Lung (tissue), 17 donors: ENCODE measurements at places on chromosomes 4 and X.
A peak's percentile ranks its signal among the peaks of the same experiment; 100 is the strongest.

- DNase-seq = no peak
Observed at GRCh38 chr4:133943081-133943480, 258.5 kb downstream of the PABPC4L start.

DNA sequence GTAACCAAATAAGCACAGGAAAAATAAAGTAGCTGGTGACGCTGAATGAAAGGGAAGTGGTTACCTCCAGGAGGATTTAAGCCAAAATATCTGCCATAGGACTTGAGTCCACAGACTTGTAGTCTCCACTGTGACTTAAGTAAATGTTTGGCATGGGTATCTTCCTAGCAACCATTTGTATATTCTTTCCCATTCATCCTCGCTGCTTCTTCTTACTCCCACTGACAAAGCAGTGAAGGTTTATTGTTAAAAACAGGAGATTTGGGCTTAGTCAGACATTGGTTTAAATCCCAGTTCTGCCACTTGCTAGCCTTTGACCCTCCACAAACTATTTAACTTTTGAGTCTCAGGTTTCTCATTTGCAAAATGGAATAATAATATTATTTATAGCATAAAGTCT lies 22.3 kb downstream of the COL4A6 start:
- no peak for DNase-seq

- peak; percentile 4 for DNase-seq
Observed at GRCh38 chr4:68272380-68272779, 26.9 kb upstream of the TMPRSS11B start.

GRCh38 chrX:13599491-13599890 lies 30.1 kb downstream of the EGFL6 start:
- DNase-seq = no peak

DNA sequence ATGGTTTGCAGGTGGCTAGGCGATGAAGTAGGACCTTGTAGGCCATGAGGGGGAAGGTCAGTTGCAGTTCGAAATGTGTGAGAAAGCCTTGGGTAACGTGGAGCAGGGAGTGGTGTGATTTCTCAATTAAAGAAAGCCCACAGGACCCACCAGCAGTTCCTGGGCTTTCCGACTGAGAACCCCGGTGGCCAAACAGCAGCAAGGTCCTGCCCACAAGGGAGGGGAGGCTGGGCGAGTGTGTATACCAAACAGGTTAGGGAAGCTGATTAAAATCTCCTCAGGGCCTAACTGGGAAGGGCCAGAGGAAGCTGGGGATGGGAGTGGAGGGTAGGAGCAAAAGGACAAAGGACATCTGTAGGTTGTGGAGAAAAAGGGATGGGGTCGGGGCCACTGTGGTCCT lies 2.4 kb downstream of the ATP6AP1 start:
- DNase-seq = no peak

- no peak for DNase-seq
Observed at GRCh38 chr4:177255359-177255758, 54.3 kb upstream of the NEIL3 start.

GRCh38 chrX:12610079-12610478 lies 181.1 kb upstream of the PRPS2 start:
- DNase-seq = no peak

DNA sequence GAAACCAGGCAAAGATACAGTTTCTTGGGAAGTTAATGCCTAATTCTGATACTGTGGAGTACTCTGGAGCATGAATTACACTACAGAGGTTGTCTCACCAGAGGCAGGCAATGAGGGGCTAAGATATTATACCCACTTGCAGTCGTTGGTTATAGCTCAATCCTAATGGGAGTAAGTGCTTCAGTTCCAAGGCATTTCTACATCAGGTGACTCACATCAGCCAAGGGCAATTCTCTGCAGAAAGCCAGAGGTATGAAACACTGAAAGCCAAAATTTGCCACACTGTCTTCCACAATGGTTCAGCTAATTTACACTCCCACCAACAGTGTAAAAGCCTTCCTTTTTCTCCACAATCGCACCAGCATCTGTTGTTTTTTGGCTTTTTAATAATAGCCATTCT lies 174.0 kb upstream of the IL15 start:
- no peak for DNase-seq

- DNase-seq = no peak
Observed at GRCh38 chrX:18272222-18272621, 51.5 kb upstream of the BEND2 start.

DNA sequence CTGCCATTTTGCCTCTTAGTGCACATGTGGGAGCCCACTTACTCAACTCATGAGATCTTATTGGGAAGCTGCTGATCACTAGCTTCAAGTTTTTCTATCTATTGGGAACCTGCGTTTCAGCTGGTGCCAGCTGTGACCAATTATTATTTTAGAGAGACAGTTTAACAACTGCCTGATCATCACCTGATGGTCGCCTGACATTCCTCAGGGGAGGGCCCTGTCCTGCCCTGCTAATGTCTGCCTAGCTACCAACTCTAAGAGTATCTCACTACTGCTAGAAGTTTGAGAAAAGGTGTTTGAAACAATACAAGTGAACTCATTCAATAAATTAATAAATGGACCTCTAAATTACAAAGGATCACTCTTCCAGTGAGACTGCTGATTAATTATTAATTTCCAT lies 95.5 kb downstream of the PCDH7 start:
- DNase-seq = no peak

DNA sequence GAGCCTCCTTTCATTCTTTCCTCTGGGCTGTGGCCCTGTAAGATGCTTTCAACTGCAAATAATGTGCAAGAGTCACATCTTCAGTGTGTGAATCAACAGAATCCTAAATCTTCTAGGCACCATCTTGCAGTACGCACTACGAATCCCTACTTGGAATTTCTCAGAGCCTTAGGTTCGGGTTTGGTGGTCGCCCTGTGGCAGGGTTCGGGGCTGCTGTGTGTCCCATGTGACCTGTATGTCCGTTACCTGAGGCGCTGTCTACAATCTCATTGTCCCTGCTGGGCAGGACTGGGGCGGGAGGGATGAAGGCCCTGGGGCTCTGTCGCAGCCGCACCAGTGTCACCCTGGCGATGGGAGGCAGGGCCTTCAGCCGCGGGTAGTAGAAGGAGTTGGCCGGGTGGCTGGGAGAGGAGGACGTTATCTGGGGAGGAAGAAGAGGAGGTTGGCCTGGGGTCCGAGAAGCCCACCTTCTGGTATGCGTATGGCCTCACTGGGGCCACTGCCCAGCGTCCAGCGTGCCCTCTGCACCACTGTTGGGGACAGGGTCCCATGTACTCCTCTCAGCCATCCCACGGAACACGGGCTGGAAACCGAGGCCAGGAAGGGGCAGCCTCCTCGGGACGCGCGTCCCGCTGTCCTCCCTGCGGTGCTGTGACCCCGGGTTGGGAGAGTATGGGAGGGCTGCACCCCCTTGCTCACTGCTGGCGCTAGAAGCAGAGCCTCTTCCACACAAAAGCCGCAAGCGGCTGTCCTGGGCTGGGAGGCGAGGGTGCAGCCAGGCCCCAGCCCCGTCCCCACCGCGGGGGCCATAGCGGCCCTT lies 2.0 kb downstream of the SPON2 start:
- no peak for DNase-seq

- DNase-seq = no peak
Observed at GRCh38 chrX:120236687-120237479, 13.7 kb upstream of the ZBTB33 start.

GRCh38 chrX:46791927-46792809 lies 33.2 kb upstream of the SLC9A7 start:
- DNase-seq = peak; percentile 66

DNA sequence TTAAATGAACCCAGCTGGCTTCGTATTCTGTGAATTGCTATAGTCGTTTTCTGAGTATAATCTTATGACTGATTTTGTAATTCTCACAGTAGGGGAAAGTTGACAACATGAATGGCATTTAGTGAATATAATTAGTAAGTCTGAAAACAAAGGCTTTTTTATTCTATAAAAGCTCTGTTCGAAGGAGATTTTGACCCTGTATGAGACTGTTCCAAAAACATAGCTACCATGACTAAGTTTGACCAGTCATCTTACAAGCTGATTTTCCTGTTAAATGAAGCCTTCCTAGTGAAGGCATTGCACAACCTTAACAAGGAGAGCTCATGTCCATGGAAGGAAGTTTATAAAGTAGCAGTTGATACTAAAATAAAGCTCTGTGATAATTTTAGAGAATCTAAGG lies 242.3 kb downstream of the RPA4 start:
- DNase-seq = no peak

GRCh38 chrX:123851079-123851478 lies 8.8 kb upstream of the XIAP start:
- no peak for DNase-seq

GRCh38 chrX:65241059-65241721 lies 264.9 kb upstream of the ZC4H2 start:
- no peak for DNase-seq

- DNase-seq = peak; percentile 72
Observed at GRCh38 chrX:119118780-119119395, 8.7 kb downstream of the KIAA1210 start.

- no peak for DNase-seq
Observed at GRCh38 chr4:173243917-173244658, 75.5 kb downstream of the GALNT7 start.

DNA sequence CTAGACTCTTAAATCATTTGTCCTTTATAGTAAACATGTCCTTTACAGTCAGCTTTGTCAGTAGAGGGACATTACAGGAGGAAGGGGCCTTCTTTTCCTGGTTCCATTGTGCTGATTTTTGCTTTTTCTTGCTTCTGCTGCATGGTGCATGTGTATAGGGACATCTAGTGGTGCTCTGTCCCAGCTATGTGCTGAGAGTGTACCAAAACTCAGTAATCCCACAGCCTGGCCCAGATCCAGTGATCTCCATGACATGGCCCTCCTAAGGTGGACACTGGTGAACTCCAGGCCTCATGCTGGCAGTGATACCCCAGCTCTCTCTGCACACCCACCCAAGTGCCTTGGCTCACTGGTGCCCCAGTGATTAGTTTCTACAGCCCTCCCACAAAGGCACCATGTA lies 45.2 kb downstream of the MAGEB17 start:
- DNase-seq = no peak

- DNase-seq = no peak
Observed at GRCh38 chr4:138487670-138488069, 245.5 kb upstream of the SLC7A11 start.

GRCh38 chr4:7189475-7190277 lies 2.7 kb upstream of the SORCS2 start:
- no peak for DNase-seq

DNA sequence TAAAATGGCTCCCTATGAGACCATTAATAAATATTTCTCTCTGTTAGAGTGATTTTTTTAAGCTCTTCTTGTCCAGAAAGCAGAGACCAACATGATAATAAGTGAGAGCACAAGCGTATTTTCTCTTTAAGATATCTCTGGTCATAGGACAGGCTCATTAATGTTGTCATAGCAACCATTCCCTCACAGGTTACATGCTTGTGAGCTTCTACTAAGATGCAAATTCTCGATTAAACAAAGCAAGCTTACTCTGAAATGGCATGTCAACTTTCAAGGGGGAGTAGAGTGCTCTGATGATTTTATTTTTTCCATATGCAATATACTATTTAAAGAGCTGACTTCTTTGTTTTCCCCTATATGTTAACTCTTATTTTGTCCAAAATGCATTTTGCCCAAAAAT lies 487.2 kb upstream of the LCORL start:
- no peak for DNase-seq

DNA sequence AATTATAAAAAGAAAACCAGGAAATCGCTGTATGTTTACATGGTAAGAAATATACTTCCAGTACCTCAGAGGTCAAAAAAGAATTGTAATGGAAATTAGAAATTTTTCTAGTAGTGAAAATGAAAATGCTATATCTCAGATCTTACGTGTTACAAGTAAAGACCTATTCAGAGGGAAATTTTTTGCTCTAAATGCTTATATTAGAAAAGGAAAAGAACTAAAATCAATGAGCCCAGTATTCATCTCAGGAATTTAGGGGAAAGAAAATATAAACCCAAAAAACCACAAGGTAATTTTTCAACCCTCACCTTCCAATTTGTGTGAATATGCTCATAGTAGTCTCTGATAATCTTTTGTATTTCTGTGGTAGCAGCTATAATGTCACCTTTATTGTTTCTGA lies 145.6 kb downstream of the RAP1GDS1 start:
- DNase-seq = no peak

DNA sequence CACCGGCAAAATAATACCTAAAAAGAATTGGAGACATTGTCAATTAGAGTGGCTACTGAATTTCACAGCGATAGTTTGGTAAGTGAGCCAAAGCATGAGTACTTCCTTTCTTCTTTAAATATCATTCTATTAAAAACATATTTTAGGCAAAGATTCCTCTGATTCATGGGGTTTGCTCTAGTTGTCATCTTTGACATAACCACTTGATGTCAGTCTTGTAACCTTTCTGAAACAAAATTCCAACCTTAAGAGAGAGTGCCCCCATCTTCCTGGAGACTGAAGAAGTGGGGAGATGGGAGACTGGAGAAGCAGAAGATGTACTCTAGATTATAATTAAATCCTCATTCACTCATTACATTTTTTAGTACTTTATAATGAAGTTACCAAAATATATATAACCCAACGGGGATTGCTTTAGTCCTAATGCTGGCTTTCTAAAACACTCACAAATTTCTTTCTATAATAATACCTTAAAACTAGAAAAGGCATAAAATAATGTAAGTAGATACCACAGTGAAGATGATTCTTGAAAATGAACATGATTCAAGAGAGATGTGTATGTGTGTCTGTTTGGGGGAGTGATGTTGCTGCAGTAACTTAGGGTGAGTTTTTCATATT lies 96.4 kb downstream of the EMCN start:
- peak; percentile 32 for DNase-seq

DNA sequence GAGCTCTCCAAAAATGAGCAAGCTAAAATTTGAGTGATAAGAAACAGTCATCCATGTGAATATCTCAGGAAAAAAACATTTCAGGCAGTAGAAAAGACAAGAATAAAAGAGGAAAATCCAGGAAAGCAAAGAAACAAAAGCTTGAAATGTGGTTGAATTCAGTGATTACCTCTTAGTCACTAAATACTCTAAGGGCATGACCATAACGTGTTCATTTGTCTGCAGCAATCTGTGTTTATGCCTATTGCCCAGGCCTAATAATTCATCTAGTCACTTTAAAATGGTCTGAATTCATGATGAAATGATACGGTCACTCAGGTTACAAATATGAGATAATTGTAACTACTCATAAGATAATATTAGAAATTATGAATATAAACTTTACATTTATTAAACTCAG lies 837.9 kb downstream of the STPG2 start:
- DNase-seq = no peak

DNA sequence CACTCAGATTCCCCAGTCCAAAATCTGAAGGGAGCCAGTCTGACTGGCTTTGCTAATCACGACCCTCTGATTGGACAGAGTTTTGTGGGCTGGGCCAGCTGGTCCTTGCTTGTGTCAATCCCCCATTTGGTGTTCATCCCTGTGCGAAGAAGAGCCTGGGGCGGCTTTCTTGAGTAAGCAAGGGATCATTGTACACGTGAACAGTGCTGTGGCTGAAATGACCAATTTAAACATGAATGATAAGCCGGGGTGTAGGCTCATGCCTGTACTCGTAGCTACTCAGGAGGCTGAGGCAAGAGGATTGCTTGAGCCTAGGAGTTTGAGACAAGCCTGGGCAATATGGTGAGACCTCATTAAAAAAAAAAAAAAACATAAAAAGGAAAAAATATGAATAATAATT lies 379.1 kb downstream of the RAPGEF2 start:
- no peak for DNase-seq
